ENCODE measurements at places on chromosomes 1 and 21. TPM values are rescaled to one million over a fixed set of nuclear protein-coding genes. Genes with fewer than 3 reads are reported as not detected.

Gene PLA2G2C
- not detected for total RNA-seq

Gene SLC41A1
- total RNA-seq, result 43.6 TPM

Gene PGLYRP3
- 2.4 TPM for total RNA-seq

Gene SELL
- 4.3 TPM for total RNA-seq

DNA sequence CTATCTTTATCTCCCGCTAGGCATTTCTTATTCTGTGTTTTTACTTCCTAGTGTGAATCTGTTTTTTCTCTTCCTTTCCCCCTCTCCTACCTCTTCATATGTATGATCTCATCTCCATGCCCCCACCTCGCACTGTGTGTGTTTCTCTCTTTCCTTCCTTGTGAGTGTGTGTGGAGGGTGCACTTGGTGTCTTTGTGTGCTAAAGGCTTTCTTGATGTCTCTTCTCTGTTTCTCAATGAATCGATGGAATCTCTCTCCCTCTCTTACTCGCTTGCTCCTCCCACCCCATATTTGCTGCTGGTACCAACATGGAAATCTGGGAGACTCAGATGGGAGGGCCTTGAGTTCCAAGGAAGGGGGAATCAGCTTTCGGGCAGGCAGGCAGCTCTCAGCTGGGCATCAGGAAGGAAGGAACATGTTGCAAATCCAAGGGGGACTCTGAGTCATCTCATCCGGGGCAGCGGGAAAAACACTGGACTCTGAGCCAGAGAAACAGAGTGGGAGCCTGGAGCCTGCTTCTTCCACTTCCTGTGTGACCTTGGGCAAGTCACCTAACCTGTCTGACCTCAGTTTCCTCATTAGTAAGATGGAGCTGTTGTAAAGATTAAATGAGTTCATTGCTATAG is 147.5 kb downstream of the PTPRU start:
- DNase-seq, result no peak

DNA sequence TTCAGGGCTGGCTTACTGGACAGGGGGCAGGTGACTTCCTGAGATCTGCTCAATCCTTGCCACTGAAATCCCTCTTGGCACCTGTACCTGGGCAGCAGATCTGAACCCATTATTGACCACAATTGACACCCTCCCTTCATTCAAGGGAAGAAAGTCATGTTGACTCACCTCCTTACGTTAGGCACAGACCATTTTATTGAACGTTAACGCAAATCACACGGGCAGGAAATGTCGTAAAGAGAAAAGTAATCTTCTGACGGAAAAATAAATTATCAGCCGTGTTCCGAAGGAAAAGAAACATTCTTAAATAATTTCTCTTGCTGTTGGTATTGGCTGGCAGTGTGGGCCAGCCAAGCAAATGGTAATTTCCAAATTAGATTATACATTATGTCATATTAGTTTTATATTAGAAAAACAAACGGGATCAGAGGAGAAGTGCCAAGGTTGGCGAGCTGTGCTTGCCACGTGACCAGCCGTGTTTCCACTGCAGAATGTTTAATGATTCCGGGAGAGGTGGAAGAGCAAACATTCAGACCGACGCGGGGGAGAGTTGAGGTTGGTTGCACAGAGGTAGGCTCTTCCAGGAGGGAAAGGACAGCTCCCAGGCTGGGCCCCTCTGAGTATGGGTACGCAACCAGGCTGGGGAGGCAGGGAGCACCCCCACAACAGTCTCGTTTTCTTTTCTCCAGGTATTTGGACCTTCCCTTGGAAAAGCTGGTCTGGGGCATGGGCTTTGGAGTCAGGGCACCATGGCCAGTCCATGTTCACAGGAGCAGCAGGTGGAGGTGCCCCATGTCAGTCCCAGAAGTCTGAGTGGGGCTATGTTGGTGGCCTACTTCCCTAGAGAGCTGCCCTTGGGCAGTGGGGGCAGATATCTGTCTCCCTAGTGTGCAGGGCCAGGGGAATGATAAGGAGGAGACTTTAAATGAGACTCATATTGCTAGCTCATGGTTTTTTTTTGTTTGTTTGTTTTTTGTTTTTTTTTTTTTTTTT is 121.1 kb downstream of the FOXD2 start:
- no peak for DNase-seq

DNA sequence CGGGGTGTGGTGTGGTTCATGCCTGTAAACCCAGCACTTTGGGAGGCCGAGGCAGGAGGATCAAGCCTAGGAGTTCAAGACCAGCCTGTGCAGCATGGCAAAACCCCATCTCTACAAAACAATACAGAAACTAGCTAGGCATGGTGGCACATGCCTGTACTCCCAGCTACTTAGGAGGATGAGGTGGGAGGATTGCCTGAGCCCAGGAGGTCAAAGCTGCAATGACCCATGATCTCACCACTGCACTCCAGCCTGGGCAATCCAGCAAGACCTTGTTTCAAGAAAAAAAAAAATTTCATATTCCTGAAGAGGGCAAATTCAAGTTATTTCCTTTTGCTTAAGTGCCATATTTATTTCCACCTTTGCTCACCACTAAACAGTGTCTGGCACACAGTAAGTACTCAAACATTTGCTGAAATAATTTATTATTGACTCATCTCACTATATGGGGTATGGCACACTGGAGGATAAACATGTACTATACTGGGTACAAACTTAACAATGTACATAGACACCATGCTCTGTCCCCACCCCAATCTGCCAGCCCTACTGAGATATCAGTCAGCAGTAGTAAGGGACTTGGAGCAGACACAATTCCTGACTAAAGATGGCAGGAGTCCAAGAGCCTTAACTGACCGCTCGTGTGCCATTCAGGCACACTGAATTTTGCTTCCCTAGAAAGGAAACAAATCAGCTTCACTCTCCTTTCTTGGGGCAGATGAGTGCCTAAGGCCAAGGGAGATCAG is 15.5 kb downstream of the MEAF6 start:
- peak; percentile 55 for DNase-seq

DNA sequence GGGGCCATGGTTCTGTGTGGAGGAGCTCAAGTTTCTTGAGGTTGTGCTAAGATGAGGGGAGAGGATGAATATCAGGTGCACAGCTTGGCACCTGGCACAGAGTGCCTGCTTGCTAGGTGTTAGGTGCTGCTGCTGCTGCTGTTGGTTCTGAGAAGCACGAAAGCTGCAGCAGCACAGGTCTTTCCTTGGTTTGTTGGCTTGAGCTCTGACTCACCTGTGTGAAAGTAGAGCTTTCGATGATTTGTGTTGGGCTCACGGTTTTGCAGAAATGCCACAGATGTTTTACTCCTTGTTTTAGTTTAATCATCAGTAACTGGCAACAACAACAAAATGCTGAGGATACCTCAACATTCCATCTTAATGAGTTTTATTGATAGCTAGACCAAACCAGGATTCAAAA is 221.6 kb downstream of the BRINP2 start:
- DNase-seq, result no peak

- no peak for DNase-seq
Measured at GRCh38 chr1:177142791-177143271, 21.7 kb downstream of the ASTN1 start.

GRCh38 chr1:210061992-210062391 is 124.0 kb downstream of the SYT14 start:
- no peak for DNase-seq

DNA sequence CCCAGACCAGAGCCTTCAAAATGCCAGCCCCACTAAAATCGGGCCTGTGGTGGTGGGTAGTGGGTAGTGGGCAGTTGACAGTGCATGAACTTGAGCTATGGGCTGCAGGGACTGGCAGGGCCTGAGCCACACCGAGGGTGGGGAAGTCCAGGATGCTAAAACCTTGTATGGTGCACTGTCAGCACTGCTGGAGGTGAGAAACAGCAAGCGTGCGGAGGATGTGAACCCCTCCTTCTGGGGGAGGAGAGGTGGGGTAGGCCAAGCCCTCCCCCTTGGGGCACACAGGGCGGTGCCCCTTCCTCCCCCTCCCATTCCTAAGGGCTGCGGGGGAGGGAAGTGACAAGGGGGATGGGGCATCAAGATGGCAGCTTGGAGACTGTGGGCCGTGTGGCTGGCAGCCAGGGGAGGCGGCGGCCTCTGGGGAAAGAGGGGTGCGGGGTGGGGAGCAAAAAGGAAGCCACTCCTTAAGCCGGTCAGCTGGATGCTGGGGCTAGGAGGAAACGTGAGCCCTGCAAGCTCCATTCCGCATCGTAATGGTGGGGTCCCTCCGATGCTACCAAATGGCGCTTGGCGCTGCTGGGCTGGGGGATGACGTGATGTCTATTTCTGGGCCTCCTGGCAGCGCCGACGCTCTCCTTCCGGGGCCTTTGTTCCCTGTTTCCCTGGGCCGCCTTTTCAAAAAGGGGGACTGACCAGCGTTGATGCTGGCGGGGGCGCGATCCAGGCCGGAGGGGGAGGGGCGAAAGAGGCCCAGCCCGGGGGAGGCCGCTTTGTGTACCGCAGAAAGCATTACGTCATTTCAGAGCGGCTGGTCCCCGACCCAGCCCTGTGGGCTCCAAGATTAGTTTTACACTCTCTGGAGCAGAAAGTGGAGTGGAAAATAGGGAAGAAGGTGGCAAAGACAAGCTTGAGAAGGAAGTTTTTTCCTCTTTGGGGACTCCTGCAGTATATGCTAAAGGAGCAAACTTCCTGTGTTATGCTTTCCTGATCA is 809 bp downstream of the SYT11 start:
- peak; percentile 95 for DNase-seq

GRCh38 chr1:114102136-114102535 is 51.5 kb downstream of the SYT6 start:
- DNase-seq, result no peak

DNA sequence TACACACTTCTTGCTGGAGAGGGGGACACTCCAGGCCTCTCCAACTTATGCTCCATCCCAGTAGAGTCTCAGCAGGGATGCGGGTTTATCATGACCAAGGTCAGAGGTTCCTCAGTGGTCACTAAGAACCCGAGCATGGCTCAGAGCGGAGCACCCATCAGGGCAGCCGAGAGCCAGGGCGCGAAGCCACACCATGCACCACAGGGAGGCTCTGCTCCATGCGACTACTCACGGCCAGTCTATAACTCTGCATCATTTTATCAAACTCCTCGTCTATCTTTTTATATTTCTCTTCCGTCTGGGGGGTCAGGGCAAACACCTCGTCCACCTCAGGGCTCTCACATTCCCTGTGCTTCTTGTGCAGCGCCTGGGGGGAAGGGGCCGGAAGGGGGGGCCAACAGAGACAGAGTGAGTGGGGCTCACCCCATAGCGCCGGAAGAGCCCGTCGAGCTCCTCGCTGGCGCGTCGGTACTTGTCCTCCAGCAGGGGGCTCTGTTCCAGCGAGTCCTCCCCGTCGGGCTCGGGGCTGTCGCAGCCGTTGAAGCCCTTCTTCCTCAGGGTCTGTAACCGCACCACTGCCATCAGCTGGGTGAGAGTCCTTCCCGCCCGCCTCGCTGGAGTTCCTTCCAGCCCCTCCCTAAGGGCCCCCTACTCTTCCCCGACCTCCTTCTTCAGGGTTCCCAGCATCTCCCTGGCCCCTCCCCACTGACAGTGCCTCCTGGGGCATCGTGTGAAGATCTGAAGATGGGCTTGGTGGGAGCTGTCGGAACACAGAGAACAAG is 20.0 kb downstream of the MEF2D start:
- peak; percentile 76 for DNase-seq

Data from tongue (tissue), 3 donors.